ENCODE measurements at places on chromosomes 7 and 10.

DNA sequence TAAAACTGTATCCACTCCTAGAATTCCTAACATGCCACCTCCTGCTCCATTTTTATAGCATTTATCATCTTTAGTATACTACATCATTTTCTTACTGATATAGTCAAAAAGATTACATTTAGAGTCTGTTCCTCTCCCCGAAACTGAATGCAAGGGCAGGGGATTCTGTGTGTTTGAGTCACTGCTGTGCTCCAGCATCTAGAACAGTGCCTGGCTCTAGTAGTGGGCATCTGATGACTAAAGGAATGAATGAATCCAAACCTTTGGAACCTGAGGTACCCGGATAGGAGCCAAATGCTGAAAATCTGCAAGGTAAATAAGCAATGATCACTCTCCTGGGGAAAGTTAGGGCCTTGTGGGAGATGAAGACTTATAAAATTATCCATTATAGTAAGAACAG lies 18.9 kb downstream of the GOT1 start:
- no peak for DNase-seq

DNA sequence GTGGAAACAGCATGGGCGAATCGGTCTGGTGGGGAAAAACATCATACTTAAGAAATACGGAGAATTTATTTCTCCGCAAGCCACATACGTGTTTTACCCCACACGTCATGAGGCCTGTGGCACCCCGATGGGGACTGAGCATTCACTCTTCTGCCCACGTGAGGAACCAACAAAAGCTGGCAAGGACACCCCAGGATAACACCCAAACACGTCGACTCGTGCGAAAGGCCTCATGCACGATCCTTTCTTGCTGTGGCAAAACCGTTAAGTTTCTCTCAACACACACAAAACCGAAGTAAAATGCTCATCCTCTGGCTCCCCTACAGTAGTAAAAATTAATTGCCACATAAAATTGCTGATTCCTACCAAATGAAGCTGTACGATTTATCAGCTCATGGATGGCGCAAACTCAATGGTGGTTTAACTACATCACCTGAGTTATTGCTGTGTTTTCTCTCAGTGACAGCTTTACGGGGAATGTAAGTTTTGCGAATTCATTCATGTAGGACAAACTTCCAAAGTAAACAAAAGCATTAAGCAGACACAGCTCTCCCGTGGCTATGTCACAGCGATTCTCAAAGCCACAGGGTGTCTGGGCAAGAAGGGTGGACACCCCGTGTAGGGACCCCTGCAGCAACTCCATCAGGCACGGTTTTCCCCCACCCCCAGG lies 97.0 kb downstream of the CTBP2 start:
- DNase-seq: no peak

- DNase-seq: no peak
Observed at GRCh38 chr7:140581411-140581810, 59.2 kb downstream of the DENND2A start.

- no peak for DNase-seq
Observed at GRCh38 chr10:49370326-49371100, 25.4 kb downstream of the DRGX start.

DNA sequence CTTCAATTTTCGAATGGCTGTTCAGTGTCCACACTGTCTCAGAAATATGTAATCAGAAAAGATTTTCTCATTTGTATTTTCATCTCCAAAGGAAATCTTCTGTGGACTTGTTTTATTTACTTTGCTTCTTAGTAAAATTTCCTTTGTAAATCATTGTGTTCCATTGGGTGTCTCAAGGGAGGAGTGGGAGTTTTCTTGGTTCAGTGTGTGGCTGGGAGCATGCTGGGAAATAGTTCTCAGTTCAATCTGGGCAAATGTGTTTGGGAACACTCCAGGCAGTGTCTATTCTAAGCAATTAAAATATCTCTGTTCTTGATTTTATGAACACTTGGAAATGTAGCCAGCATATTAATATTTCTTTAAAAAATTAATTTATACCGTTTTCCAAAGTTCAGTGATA lies 1019.8 kb downstream of the CNTNAP2 start:
- no peak for DNase-seq

DNA sequence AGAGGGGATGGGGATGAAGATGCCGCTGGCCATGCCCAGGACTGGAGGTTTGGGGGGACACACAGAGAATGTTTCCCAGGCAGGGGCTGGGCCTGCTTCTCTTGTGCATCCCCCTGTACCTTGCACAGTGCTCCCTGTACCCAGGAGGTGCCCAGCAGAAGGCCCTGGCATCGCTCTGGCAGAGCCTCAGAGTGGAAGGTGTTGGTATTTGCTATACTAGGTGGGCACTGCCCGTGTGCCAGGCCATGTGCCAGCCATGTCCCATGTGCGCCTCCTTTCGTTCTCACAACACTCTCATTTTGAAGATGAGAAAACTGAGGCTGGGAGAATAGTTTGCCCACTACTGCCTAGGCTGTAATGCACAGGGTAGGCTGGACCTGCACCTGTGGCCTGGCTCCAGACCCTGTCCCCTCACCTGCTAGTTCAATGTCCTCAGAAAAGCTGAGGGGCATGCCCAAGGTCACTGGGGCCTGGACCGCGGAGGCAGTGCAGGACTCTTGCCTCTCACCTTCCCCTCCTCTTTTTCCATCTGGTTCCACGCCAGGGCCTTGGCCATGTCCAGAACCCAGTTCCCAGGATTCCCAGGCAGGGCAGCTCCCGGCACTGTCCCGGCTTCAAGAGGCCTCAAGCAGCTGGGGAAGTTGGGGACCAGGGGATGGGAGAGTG lies 64.7 kb downstream of the GOLGA7B start:
- no peak for DNase-seq

Measured in bone marrow (tissue), 2 donors.